ENCODE measurements at places on chromosomes 12 and 14. TPM values are rescaled to one million over a fixed set of nuclear protein-coding genes. Genes with fewer than 3 reads are reported as not detected.
A peak's percentile ranks its signal among the peaks of the same experiment; 100 is the strongest.

Gene PPM1H
- 0.02 TPM for polyA plus RNA-seq

Gene MANSC1
- 2.5 TPM for polyA plus RNA-seq

Gene BICDL1
- 9.8 TPM for polyA plus RNA-seq

Gene RND1
- polyA plus RNA-seq: 0.37 TPM

Gene DHH
- not detected for polyA plus RNA-seq

Gene OR4E2
- not detected for polyA plus RNA-seq

Gene LMNTD1
- polyA plus RNA-seq: 0.28 TPM

Gene TMEM229B
- 1.2 TPM for polyA plus RNA-seq

Gene OLR1
- polyA plus RNA-seq: 0.10 TPM

Gene TBX3
- 13.3 TPM for polyA plus RNA-seq

- no peak for DNase-seq
These were observed 401.3 kb upstream of the PDE3A start for GRCh38 chr12:19967001-19967400.

GRCh38 chr12:107704041-107704440, 18.4 kb downstream of the PWP1 start:
- no peak for DNase-seq

GRCh38 chr12:129841251-129841650, 62.6 kb downstream of the TMEM132D start:
- DNase-seq: no peak

GRCh38 chr12:51904951-51905470, 2.3 kb upstream of the ACVRL1 start:
- peak; percentile 24 for DNase-seq

- DNase-seq: no peak
These were observed 14.8 kb downstream of the HSP90B1 start for GRCh38 chr12:103944964-103945363.

GRCh38 chr12:50690925-50691324, 73.0 kb upstream of the ATF1 start:
- no peak for DNase-seq

- DNase-seq: no peak
These were observed 14.1 kb downstream of the KLRF2 start for GRCh38 chr12:9895215-9895971.

- DNase-seq: peak; percentile 53
These were observed 38.7 kb upstream of the CRY1 start for GRCh38 chr12:107131832-107132616.

- no peak for DNase-seq
These were observed 474.8 kb downstream of the NRXN3 start for GRCh38 chr14:78644824-78645559.

DNA sequence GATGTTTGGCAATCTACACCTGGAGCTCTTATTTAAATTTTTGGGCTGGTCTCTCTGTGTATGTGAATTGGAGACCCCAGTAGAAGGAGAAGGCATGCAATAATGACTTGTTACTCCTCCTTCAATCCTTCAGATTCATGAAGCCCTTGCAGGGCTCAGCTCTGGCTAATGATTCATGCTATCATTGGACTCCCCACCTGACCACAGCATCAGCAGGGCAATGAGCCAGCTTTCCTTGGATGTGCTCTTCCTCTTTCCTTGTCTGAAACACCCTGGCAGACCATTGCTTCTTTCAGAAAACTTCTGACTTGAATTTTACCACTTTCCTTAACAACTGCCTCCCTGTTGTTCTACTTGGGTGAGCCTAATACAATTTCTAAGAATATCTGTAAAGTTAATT, 1019.2 kb downstream of the AACS start:
- DNase-seq: no peak

DNA sequence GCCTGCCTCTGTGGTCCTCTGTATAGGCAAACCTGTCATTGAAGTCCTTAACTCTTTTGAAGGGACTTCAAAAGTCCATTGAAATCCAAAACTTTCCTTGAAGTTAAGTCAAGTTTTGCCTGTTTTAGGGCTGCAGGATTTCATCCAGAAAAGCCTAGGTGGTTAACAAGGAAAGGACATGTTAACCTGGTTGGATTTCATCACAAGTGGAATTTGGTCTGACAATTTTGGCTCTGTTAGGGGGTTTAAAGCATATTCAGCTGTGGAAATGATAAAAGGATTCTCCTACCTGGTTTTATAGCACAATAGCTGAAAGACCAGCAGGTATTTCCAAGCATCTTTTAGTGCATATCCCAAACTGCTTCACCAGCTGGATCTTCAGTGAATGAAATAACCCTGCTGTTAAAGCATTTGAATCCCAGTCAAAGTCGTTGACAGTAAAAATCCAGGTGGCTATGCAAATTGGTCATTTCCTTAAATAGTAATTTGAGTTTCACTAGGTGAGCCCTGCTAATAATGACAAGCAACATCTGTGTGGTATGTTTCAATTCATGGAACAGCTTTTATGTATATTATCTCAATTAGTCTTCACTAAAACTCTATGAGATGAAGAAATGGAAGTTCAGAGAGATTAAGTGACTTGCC, 400.5 kb downstream of the ETNK1 start:
- no peak for DNase-seq

- DNase-seq: peak; percentile 49
These were observed 10.2 kb downstream of the OR6S1 start for GRCh38 chr14:20631023-20631879.

GRCh38 chr12:127060310-127060847, 1206.6 kb upstream of the TMEM132C start:
- no peak for DNase-seq

DNA sequence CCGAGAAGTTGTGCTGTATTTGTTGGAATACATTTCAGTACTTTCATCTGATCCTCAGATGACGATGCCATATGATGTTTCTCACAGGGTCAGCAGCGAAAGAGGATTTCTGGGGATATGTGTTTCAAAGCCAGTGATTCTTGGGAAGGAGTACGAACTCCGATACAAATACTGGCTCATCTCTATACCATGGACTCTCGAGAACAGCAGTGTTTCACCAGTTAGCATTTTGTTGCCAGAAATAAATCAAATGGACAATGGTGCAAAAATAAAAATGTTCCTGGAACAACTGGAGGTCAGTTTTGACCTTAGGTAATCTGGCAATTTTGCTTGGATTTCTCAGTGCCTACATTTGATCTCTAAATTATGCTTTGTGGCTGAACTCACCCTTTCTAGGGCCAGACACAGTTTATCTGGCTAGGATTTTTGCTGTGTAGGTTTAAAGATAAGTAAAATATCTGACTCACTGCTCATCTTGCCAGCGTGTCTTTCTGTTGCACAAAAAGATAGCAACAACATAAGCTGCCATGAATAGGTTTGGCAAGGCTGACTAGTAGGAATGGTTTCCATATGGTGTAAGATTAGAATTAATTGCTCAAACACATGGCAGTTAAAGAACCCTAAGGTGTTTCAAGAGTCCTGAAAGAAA, 11.0 kb upstream of the MGP start:
- DNase-seq: no peak

- DNase-seq: no peak
These were observed 350.7 kb downstream of the PRKD1 start for GRCh38 chr14:29576927-29577326.

DNA sequence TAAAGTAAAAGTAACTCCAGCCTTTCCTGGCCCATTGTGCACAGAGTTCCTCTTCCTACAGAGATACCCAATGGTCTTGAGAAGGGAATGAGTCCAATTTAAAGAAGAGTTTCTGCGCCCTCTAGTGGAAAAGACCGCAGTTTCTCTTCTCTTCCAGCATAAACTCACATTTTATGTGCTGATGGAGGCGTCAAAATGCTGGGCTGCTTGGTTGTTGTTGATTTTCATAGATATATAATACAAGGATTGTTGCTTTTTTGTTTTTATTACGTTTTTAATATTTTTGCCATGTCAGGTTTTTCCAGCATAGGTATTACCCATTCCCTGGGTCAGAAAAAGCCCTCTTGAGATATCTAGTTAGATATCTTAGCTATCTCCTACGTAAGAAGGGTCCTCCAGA, 356.9 kb upstream of the STXBP6 start:
- peak; percentile 8 for DNase-seq

DNA sequence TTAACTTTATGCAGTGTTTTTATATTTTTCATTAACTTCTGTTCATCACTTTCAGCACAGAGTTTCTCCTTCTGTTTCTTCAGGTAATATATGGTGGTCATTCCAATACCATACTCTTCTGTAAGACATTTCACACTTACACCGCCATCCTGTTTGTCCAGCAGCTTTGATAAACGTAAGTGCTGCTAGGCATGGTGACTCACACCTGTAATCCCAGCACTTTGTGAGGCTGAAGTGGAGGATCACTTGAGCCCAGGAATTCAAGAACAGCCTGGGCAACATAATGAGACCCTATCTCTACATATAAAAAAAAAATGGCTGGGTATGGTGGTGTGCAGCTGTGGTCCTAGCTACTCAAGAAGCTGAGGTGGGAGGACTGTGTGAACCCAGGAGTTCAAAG, 55.8 kb downstream of the EXOC5 start:
- DNase-seq: peak; percentile 2

GRCh38 chr14:32044454-32044853, 32.6 kb upstream of the ARHGAP5 start:
- DNase-seq: no peak

DNA sequence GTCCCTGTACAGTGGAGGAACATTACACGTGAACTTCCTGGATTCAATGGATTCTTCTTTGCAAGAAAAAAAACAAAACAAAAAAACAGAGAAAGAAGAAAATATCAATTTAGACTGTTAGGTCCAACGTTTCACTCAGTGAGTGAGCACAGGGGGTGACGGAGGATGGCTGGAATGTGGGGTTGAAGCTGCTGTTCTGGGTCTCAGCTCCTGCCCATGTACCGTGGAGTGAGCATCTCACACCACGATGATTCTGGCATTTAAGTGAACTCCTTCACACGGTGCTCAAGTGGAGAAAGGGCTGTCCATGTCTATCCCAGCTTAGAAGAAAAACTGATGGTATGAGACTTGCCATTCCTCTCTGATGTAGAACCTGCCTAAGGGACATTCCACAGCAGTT, 23.2 kb downstream of the CCND2 start:
- DNase-seq: no peak

- no peak for DNase-seq
These were observed 17.9 kb upstream of the MDM1 start for GRCh38 chr12:68349921-68350606.

DNA sequence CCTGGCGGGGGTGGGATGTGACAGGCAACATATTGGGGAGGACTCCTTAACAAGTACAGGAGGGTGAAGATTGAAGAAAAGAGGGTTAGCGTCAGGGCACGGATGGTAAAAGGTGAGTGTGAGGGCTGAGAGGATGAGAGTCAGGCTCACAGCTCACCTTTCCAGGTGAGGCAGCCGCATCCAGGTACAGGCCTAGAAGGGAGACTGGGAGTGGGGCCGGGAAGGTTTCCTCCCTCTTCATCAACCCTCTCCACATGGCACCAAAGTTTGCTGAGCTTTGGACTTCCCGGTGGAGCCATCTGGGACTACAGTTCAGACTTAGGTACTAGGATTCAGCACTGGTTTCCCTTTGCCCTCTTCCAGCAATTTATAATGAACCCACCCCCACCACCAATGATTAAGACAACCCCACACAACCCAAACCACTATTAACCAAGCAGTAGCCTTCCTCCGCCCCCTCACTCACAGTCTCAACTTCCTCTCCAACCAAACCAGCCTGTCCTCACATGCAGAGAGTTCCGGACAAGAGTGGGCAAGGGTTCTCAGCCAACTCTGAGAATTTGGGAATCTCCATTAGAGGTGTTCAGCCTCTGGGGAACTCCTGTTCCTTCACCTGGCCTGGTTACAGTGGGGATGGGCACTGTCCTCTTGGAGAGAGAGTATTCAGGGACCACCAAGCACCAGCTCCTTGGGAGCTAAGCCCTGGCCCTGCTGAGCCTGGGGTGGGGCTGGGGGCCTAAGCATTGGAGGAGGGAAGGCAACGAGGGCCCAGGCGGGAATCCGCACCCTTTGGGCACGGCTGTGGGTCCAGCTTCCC, 2.4 kb upstream of the HOXC4 start:
- peak; percentile 80 for DNase-seq

DNA sequence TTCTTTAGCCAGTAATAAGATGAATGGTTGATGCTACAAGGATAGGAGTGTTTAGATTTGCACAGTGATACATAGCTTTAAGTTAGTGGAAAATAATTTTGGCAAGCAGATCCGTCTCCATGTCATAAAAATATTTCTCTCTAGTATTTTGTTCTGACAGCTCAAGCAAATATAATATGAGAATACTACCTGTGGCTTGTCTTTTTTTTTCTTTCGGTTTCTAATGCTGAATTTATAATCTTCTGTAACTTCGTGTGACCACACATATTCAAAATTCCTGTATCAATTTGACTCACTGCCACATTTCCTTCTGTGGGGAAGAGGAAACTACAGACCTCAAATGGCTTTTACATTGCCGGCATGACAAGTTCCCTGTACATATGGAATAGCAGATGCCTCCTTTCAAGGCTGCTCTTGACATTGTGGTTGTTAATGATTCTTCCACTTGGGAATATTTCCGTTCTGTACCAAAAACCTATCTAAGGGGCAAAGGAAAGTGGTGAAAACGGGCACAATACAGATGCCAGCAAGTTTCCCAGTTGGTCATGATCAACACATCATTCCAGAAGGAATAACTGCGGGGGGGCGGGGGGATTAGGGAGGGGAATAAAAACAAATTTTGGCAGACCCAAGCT, 103.6 kb upstream of the CCDC91 start:
- no peak for DNase-seq

GRCh38 chr14:51507511-51507905, 144.2 kb upstream of the FRMD6 start:
- DNase-seq: no peak

GRCh38 chr12:96403870-96404269, 3.6 kb upstream of the CDK17 start:
- no peak for DNase-seq

DNA sequence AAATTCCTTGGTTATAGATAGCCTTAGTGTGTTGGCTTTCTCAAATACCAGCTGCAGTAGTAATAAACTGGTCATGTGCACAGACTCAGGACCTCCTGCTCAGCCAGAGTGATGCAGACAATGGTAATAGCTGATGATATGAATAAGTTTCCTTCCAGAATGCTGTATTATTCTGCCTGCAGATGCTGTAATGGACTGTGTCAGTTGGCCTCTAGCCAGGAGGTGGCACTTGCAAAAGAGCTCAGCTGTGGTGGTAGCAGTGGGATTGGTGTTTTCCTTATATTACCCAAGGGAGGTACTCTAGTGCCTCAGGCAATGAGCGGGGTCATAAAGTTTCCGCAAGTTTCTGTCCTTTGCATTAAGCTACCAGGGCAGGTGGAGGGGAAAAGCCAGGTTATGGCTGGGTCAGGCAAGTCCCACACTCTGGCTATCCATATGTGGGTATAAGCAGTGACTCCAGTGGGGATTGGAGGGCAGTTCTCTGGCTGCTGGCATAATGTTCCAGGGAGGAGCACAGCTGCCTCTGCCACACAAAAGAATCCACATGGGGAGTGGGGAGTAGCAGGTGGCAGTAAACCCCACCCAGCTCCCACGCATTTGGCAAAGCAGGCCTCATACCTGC, 14.0 kb upstream of the MUCL1 start:
- DNase-seq: no peak

- no peak for DNase-seq
These were observed 24.3 kb downstream of the SLC41A2 start for GRCh38 chr12:104933778-104934177.

DNA sequence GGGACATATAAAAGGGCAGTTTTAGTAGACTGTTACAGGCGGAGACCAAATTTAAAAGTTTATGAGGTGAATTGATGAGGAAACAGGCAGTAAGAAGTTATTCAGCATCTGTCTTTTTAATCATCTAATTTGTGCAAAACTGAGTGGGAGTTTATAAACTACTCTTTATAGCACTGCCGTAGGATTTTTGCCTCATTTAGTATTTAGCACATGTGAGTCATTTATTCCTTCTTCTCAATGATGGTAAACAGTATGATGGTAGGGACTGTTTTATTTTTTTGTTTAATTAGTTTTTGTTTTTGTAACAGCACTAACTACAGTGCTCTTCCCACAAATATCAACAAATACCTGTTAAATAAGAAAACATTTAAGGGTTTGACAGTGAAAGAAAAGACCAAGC, 20.6 kb downstream of the TOGARAM1 start:
- DNase-seq: no peak
